ENCODE measurements at places on chromosomes 7 and 10.

GRCh38 chr7:92644406-92645113 is 54.4 kb upstream of the FAM133B start:
- DNase-seq = no peak

DNA sequence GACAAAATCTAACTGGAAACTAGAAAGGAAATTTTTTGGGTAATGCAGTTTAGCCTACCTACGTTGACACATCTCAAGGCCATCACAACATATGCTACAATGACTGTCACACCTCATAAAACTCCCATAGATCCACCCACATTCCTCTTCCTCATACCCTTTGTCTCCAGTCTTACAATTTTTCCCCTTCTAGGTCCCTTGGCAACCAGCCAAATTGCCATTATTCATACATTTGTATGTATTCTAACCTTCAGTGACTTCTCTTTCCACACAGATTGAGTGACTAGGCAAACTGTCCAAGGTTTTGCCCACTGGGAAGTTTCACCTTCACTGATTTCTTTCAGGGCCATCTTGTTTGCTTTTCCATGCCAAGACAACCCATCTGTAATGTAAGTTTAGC is 100.5 kb upstream of the TPK1 start:
- DNase-seq = no peak

- DNase-seq = no peak
These were observed 67.2 kb downstream of the FAM107B start for GRCh38 chr10:14707481-14707880.

DNA sequence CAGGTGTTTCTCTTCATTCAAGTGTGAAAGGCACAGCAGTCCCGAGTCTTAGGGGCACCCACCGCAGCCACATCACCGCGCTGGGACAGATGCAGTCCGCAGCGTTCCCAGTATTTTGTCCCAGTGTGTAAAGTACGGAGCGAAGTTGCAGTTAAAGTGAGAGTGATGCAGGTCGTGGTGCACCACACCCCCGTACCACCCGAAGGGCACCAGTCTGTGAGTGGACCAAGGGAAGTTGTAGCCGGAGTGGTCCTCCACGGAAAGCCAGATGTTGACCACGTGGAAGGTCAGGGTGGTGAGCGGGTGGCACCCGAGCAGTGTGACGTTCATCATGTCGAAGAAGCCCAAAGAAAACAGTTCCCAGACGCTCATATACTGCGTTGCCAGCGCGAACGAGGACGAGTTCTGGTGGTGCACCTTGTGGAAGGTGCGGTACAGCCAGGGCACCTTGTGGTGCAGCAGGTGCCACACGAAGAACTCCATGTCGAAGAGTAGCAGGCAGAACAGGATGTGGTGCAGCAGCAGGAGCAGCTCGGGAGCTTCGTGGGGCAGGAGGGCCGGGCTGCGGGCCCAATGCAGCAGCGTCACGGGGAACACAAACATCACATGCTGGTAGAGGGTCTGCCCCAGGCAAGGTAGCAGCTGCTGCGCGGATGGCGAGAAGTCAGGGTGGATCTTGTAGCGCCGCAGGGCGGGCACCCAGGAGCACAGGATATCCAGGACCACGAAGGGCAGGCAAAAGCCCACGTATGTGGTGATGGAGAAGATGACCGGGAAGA is 526 bp downstream of the CH25H start:
- DNase-seq = peak; percentile 6

DNA sequence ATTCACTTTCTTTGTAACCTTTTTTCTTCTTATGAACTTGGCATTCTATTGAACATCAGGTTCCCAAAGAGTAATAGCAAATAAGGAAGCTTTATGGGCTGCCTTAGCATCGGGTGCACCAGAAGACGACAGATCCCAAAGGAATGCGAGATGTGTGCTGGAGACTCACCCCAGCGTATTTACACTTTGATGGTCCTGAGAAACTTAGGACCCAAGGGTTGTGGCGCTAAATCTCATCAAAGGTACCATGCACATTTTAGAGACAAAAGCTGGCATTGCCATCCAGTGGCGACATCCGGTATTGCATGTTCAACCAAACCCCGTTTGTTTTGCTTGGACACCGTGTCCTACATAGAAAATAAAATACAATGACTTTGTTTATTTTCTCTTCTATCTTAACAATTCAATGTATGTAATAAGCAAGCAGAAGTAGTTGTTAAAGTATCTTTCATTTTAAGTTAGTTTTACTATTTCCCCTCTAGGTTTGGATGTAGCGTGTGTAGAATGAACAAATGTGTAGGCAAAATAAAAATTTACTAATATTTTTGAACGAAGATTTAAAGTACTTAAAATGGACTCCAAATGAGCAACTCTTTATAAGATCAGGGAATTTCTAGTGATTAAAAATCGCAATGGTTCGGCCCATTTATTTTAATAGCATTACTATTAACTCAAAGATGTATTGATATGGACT is 1154.8 kb downstream of the GATA3 start:
- peak; percentile 8 for DNase-seq

DNA sequence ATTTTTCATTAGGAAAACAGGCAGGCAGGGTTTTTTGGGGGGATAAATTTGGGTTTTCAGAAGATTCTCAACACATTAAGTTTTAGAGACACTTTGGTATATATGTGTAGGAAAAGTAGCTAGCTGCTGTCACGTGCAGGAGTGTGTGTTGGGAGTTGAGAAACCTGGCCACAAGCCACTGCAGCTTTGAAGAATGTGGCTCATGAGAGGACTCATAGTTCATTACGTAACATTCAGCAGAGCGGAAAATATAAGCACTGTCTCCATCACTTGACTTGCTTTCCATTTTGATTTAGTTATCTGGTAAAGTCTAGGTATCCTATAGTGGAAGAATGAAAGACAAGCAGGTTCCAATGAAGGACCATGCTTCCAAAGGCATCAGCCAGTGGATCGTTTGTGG is 31.2 kb downstream of the SMNDC1 start:
- peak; percentile 85 for DNase-seq

GRCh38 chr7:44814919-44815318 is 18.4 kb downstream of the PPIA start:
- DNase-seq = no peak

- peak; percentile 42 for DNase-seq
These were observed 53.1 kb upstream of the KDM7A start for GRCh38 chr7:140229591-140230515.

DNA sequence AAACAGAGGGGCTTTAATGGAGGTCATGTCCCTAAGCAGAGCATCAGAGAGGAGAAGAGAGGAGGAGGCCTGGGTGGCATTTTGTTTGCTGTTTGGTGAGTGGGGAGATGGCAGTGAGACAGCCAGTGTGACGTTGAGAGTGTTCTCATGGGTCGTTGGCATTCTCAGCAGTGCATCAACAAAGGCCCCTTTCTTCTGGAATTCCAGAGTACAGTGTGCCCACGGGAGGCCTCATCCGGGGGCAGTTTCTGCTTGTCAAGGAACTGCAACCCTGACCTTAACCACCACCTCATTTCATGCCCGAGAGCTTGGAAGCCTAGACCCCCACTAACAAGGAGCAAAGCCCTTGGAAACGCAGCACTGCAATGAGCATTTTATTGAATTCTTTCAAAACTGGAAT is 92.9 kb downstream of the CELF2 start:
- DNase-seq = no peak

DNA sequence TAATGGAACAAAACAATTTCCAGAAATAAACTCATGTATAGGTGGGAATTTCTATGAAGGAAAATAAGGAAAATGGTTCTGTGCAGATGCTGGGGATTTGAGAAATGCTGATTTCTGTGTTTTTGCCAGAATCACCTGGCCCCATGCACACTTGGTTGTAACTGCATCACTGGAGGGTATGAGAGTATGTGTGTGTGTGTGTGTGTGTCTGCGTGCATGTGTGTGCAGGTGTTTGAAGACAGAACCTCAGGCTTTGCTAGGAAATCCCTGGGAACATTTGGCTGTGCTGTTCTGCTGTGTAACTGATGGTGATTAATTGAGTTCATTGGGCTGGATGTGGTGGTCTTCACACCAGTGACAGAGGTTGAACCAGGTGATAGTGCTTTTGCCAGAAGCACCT is 141.6 kb downstream of the CAMK1D start:
- DNase-seq = no peak

DNA sequence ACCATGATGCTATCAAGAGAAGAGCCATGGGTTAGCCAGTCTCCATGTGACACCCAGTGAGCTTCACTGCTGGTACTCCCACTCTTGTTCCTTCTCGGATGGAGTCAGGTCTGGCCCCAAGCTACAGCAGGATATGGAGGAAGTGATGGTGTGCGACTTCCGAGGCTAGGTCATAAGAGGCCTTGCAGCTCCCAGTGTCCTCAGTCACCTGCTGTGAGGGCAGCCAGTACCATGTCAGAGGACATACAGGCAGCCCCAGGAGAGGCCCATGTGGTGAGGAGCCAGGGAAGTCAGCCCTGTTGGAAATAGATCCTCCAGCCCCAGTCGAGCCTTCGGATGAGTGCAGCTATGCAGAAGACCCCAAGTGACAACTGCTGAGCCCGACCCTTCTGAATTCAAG is 237.0 kb downstream of the EBF3 start:
- no peak for DNase-seq

DNA sequence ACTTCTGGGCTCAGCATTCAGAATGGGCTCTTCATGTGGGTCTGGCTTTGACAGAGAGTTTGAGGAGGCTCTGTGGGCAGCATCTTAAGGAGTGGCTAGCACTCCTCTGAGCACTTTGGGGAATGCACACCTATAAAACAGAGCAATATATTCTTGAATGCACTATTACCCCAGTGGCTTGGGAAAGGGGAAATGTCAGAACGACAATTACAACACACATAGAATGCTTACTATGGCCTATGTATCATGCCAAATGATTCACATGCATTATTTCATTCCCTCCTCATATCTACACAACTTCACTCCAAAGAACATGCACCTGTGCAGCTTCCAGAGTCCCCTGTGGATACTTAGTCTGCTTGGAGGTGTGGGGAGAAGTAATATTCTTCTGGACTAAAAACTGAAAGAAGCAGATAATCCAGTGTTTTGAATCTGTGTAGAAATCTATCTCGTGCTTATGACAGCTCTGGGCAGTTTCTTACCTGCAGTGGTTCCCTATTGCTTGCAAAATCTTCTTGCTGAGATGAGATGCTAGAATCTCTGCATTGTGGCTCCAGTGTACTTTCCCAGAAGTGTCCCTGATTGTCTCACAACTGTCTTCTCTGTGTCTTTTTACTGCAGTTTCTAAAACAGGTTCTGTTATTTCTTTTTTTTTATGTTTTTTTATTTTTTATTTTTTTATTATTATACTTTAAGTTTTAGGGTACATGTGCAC is 5.5 kb upstream of the MGAM start:
- DNase-seq = peak; percentile 63

DNA sequence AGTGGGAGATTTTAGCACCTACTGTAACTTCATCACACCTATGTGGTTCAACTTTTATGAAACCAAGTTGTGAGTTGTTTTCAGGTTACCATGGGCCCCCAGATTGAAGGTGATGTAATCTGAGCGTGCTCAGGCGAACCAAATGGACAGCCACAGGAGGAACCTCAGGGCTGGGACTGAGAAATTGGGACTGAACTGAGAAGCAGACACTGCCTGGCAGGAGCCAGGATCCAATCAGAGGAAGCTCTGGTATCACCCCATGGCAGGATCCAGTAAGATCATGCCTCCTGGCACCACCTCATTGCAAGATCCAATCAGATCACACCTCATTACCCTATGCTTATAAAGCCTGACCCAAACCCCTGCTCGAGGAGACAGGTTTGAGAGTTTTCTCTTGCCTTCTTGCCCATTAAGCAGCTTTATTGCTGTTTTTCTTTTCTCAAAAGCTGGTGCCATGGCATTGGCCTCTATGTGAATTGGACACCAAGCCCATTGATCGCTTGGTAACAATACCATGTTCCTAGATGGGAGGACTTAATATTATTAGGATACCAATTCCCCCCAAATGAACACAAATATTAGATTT is 43.2 kb upstream of the GDF10 start:
- DNase-seq = peak; percentile 92

GRCh38 chr10:114857922-114858629 is 36.5 kb downstream of the FHIP2A start:
- DNase-seq = no peak

DNA sequence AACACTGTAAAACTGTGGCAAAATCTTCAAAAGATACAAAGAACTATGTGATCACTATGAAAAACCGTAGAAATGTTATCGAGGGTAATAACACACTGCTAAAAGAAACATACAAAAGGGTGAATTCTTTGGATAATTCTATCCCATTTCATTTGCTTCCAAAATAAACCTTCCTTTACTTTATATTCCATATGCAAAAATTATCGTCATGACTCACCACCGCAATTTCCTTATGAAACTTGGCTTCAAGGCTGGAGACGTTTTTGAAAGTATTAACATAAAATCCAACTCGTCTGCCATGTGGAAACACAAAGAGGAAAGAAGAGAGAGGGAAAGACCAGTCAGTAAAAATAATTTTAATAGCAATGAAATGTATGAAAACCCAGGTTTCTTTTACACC is 165.2 kb downstream of the AMPH start:
- DNase-seq = no peak

DNA sequence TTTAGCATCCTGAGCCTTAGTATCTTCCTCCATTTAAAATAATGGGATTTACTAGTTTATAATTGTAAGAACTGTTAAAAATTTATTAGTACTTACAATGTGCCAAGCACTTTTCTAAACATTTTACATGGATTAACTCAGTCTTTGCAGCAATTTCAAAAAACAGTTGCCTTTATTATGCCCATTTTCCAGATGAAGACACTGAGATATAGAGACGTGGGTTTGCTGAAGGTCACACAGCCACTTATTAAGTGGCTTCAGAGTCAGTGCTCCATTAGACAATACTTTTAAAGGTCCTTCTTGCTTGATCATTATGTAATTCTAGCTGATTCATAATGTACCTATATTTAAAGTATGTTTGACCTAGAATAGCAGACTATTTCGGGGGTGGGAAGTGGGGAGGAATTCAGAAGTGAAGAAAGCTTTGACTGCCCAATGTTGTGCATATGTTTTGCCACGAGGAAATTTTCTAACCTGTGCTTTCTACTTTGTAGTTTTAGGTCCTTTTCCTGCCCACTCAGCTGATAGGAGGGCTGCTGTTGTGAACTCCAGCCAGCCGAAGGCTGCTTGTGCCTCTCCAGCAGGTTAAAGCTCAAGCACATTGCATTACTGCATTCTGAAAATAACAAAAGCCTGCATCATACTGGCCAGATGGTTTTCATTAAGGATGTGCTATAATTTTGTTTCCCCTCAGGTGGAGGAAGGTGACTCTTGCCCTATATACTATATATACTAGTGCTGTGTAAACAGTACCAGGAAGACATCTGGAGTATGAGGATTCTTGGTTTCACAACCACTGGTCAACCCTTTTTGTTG is 4.3 kb downstream of the PLEKHA8 start:
- no peak for DNase-seq

- peak; percentile 99 for DNase-seq
These were observed 26.5 kb downstream of the TNRC18 start for GRCh38 chr7:5396999-5397663.

DNA sequence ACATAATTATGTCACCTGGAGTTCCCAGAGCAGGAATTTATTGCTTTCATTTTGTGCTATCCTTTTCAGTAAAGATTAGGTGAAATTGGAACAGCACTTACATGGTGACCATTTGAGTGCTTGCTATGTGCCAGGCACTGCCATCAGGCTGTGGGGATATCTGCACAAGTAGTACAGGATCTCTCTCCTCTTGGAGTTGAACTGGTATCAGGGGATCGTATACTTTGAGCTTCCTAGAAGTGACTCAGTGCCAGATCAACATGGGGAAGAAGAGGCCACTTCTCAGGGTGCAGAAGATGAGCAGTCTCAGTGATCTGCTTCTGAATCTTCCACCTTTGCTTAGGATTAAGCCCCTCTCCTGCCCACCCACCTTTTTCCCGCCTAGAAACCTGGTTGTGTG is 29.5 kb downstream of the SGPL1 start:
- no peak for DNase-seq
